ENCODE measurements at places on chromosomes 16 and 17.

DNA sequence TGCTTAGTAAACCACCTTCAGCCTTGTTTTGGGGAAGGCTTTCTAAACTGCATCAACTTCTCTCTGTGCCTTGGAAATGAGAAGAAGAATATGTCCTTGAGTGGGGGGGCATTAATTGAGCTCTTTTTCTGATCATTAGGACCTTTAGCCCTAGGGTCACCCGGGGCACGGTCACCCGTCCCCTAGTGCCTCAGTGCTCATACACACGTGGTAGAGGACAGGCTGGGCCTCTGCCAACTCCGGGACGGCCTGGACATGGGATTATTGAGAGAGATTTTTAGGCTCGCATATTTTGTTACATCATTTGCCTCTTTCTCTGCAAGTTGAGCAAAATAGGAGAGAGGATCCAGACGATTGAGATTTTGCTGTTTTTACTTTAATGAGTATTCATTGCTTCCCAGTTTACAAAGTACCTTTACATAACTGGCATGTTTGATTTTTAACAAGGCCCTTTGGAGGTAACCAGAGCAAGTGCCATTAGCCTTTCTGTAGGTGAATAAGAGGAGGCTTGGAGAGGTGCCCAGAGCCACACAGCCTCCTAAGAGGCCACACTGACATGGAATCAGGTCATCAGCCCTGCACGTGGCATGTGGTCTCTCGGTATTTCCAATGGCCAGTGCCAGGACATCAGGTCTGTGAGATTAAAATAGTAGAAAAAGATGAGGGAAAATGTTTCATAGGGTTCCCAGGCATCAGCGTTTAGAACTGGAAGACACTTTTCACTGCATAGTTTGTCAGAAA lies 11.1 kb downstream of the PMM2 start:
- DNase-seq = peak; percentile 70

DNA sequence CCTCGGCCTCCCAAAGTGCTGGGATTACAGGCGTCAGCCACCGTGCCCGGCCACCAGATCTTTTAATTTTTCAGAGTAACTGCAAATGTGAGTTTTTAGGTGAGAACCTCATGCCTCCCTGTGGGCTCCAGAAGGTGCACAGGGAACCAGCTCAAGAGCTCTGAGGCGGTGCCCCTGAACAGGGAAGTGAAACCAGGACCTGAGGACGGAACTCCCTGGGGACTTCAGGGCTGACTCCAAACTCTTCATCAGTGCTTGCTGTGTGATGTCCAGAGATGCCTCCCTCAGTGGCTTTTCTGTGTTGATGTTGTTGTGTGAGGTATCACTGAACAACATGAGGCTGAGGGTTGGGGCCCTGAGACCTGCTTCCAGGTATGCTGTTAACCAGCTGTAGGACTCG lies 23.8 kb downstream of the SLC12A3 start:
- DNase-seq = no peak

GRCh38 chr17:67491009-67491680 lies 114.1 kb downstream of the PITPNC1 start:
- DNase-seq = no peak

GRCh38 chr16:20079106-20079505 lies 5.4 kb upstream of the GPR139 start:
- no peak for DNase-seq

DNA sequence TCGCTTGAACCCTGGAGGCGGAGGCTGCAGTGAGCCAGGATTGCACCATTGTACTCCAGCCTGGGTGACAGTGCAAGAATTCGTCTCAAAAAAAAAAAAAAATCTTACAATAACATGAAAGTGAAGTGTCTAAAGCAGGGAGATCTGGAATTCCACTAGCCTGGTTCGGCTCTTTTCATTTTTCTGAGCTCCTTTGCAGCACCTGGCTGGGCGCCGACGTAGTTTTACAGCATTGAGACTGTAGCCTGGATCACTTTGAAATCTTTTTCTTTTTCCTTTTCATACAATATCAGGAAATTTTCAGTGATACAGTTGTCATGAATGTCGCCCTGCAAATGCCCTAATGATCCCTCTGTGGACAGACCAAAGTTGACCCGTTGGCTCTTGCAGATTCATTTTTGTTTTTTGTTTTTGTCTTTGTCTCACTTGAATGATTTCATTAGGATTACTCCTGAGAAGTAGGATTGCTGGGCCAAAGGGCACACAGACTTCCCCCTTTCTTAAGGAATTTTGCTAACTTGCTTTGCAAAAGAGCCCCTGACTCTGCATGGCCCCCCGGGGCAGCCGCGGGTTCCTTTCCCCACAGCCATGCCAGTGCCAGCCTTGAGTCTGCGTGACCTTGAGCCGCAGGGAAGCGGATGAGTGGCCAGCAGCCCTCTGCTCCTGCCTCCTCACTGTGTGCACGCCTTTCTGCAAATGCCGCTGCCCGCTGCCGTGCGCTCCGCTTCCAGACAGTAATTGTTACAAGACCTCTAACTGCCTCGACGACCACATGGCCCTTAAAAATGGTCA lies 28.0 kb downstream of the CRISPLD2 start:
- no peak for DNase-seq

GRCh38 chr16:88691924-88692560 lies 5.7 kb upstream of the SNAI3 start:
- DNase-seq = no peak

All from cerebellum (tissue), 4 donors.